ENCODE measurements at places on chromosomes 4 and X.

GRCh38 chrX:24920769-24921168 is 95.0 kb downstream of the ARX start:
- no peak for DNase-seq

DNA sequence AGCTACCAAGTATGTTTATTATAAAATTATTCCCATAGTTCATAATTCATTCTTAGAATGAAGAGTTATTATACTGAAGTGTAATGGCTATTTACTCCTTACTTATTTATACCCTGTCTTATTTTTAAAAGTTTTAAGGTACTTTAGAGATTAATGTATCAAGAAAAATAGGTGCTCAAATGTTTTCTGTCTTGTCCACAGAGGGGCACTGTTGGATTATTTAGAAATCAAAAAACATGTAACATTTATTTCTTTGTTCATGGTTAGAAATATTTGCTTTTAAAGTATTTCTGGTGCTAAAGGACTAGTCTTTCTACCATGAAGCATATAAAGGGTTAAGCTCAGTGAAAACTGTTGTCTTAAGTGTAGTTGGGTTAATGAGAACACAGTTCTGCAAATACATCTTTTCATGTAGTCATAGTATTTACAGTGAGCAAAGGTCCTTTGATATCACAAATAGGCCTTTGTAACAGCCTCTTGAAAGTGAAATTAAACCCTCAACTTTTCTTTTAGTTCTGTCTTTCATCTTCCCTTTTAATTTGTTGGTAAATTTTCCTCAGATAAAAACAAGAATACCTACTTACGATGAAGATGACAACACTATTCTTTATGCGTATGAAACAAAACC is 7.7 kb downstream of the SCML1 start:
- no peak for DNase-seq

DNA sequence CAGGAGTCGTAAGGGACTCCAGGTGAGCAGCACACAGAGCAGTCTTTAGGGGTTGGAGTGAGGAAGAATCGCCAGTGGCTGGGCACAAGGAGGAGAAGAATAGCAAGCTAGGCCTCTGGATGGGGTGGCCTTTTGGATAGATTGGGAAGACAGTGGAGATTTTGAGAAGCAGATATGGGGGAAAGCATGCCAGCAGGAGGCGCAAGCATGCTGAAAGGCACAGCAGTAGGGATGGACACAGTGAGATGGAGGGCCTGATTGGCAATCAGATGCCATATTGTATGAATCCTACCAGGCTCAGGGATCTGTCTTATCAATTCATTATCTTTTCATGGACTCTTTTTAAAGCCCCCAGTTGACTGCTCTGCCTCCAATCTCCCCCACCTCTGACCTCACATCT is 60.4 kb upstream of the MAGEA4 start:
- DNase-seq = no peak

- DNase-seq = no peak
Observed at GRCh38 chr4:97073194-97073593, 1070.1 kb downstream of the STPG2 start.

- DNase-seq = no peak
Observed at GRCh38 chrX:137427816-137428215, 138.1 kb upstream of the ZIC3 start.

DNA sequence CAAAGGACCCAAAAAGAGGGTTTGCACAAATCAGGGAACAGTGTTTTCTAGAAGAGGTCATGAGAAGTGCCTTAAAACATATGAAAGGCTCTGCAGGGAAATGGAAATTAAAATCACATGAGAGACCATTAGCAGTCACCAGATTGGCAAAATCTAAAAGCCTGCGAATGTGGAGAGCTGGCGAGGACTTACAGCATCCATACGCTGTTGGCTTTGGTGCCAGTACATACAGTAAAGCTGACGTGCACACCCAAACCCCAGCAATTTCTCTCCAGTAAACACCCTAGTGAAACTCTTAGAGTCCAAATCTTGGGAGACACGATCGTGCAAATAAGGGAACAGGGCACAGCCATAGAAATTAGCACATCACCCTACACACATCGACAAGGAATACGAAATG is 25.4 kb upstream of the PPP2R2C start:
- no peak for DNase-seq

- peak; percentile 57 for DNase-seq
Observed at GRCh38 chrX:104330966-104331365, 76.2 kb upstream of the ESX1 start.

GRCh38 chr4:108849611-108850168 is 86.8 kb upstream of the ETNPPL start:
- DNase-seq = peak; percentile 19

- no peak for DNase-seq
Observed at GRCh38 chrX:40058719-40059118, 39.0 kb downstream of the BCOR start.

- DNase-seq = no peak
Observed at GRCh38 chr4:102778720-102779119, 18.0 kb upstream of the MANBA start.

DNA sequence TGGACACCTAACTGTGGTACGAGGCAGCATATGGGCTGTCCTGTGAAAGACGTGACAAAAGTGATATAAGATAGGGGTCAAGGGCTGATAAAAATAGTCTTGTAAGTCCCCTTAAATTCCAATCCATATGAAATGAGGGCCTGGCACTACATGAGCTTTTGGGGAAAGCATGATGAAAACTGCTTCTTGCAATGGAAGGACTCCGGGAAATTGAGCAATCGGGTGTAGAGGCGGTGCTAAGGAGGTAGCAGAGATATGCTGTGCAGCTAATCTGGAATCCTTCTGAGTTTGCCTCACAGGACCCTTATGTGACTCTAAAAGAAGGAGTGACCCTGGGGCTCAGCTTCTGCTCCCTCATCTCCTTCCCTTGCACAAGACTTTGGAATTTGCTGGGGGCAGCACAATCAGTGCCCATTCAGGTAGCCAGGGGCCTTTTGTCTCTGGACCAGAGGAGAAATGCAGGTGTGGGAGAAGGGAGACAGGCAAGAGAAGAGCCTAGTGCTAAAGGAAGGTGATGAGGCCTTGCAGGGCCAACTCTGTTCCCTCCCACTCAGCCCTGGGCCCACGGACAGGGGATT is 12.8 kb downstream of the CLDN2 start:
- peak; percentile 32 for DNase-seq

- peak; percentile 28 for DNase-seq
Observed at GRCh38 chrX:70301716-70302115, 11.8 kb downstream of the KIF4A start.

DNA sequence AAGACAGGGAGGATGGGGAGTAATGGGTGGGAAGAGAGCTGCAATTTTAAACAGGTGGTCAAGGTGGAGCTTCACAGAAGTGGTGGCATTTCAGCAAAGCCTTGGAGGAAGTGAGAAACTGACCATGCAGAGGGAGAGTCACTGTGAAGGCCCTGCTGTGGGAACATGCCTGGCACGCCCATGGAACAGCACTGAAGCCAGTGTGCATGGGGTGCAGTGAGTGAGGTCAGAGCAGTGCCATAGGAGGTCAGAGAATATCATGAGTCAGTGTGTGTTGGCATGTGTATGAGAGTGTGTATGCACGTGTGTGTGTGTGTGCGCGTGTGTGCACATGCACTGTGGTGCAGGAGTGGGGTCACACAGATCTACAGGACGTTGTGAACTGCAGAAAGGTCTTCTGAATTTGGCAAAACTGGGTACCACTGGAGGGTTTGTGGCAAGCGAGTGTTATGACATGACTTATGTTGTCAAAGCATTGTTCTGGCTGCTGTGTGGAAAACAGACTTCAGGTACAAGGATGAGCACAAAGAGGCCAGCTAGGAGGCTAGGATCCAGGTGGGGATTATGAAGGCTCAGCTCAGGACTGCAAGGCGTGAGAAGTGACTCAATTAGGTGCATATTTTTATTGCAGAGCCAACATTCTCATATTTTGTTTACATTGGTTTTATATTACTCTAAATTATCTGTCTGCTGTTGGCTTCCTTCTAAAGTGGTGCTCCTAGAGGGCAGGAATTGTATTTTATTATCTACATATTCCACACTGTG is 34.0 kb downstream of the ZNF827 start:
- DNase-seq = no peak

DNA sequence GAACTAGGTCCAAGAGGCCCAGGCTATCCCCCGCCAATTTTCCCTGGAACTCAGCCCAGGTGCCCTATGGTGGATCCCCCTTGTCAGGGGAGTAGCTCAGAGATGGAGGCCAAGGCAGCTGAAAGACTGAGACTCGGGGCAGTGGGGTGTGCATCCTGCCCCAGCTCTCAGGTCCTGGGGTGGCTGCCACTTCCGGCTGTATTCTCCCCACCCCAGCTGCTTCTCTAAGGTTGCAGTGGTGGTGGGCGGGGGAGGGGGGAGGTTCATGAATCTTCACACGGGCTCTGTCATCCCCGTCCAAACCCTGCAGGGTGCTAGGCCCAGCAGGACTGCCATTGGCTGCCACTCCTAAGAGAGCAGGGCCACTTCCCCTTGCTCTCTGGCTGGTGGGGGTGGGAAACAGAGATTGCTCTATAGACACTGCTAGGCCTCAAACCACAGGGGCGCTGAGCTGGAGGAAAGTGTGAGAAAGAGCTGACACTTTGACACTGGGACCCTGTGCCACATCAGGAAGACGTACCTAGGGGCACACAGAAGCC is 1.5 kb downstream of the SASH3 start:
- no peak for DNase-seq

GRCh38 chr4:88821522-88821921 is 123.9 kb upstream of the NAP1L5 start:
- no peak for DNase-seq

DNA sequence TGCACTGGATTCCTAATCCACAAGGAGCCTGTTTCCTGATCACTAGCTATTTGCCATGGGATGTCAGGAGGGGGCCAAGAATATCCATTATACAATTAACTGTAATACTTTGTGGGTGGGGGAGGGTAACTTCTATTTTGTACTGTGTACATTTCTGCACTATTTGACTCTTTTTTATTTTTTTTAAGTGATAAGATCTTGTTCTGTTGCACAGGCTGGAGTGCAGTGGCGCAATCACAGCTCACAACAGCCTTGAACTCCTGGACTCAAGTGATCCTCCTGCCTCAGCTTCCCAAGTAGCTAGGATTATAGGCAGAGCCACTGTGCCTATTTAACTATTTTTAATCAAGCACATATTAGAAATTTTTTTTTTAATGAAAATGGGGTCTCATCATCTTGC is 134.1 kb downstream of the ELOVL6 start:
- no peak for DNase-seq

DNA sequence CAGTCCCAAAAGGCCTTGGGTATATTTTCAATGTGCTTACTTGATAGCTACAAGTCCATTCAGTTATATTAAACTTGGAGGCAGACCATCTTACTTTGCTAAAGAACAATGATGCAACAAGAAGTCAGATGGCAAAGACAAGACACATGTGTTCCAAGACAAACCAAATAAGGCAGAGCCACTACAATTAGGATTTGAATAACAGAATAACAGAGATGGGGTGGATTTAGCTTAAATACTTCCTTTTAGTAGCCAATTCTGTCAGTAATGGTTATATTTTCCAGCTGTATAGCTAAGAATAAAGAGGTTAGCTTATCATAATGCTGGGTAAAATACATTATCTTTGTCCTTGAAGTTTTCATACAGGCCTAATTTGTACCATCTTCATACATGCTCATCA is 37.7 kb upstream of the FRAS1 start:
- DNase-seq = no peak

- DNase-seq = no peak
Observed at GRCh38 chrX:132480581-132481203, 8.1 kb downstream of the MBNL3 start.

DNA sequence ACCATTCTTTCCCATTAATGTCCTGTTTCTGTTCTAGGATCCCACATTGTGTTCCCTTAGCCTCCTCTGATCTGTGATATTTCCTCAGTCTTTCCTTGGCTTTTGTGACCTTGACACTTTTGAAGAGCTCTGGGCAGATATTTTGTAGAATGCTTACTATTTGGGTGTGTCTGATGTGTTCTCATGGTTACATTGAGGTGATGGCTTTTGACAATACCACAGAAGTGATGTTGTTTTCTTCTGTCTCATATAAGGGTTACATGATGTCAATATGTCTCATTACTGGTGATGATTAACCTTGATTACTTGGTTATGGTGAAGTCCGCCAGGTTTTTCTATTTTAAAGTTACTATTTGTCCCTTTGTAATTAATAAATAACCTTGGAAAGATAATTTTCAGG is 183.7 kb downstream of the SOWAHB start:
- DNase-seq = no peak

DNA sequence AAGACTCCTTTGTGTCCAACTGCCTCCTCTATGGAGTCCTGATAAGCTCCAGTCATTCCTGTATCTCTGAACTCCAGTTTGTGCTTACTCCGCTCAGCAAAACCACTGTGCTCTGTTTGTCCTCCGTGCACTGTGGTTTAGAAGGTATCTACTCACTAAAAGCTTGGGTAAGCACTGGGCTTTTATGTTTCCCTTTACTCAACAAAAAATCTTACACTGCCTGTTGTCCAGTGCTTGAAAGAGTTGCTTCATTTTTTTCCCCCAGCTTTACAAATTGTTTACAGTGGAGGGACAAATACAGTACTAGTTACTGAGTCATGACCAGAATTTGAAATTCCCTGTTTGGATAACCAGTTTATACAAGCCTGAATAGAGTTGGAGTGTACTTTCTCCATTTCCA is 545.3 kb upstream of the FAT1 start:
- DNase-seq = no peak

DNA sequence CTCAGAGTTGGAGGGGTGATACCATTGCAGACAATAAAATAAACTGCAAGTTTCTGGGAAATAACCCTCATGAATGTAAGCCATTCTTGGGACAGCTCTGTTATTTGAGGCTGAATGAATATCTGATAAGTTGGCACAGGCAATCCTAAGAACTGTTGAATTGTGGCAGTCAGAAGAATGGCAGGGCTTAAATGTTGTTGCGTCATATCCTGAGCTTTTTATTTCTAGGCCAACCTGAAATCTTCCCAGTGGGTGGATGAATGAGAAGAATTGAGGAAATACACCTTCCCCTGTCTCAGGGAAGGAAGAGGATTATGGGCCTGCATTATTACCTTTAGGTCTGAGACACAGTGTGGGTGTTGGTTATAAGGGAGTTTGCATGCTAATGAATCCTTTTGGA is 64.4 kb upstream of the C4orf54 start:
- no peak for DNase-seq

DNA sequence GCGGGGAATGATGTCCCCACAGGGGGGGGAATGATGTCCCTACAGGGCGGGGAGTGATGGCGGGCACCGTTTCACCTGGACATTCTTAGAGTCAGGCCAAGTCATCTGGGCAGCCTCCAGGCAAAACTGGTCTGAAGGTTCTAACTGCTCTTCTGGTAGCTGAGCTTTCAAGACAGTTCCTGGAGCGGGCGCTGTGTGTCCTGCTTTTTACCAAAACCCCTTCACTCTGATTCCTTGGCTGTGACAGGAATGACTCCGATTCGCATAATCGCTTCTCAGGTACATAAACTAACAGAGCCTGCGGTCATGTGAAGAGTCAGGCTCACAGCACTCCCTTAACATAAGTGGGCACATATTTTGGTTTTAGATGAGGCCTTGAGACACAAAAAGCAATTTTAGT is 836.0 kb downstream of the TRIML1 start:
- DNase-seq = no peak

GRCh38 chr4:48968814-48969213 is 17.3 kb upstream of the CWH43 start:
- DNase-seq = peak; percentile 23
